Stromal cell of bone marrow (primary cell): ENCODE measurements at places on chromosomes 12 and 14.

DNA sequence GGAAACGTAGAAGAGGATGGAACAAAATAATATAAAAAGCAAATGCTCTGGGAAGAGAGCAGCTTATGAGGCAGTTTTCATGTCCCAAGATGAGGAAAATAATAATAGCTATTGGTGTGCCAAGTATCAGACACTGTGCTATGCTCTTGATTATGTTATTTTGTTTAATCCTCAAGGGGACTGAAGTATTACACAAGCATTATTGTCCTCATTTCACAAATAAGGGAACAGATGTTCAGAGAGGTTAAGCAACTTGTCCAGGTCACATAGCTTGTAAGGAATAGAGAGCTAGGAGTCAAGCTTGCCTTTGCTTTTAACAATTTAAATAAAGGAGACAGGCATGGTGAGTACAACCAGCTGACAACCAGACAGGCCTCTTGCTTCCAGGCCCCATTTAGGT is 26.9 kb upstream of the LTBP2 start:
- no peak for DNase-seq

DNA sequence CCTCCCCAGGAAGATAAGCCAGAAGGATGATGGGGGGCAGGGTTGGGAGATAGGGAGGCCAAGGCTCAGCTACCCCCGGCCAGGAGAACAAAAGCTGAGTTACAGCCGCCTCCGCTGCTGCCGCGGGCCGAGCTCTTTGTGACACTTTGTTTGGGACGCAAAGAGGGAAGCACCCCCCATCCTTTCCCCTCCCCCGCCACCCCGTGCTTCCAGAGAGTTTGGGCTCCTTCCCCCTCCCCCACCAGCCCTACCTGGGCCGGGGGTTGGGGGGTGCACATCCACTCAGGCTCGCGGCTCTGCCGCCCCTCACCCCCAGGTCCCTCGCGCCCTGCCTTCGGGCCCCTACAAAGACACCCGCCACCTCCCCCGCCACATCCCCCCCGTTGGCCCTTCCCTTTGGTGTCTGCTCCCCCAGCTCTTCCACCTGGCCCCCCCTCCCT is 799 bp downstream of the ZNF219 start:
- no peak for DNase-seq

DNA sequence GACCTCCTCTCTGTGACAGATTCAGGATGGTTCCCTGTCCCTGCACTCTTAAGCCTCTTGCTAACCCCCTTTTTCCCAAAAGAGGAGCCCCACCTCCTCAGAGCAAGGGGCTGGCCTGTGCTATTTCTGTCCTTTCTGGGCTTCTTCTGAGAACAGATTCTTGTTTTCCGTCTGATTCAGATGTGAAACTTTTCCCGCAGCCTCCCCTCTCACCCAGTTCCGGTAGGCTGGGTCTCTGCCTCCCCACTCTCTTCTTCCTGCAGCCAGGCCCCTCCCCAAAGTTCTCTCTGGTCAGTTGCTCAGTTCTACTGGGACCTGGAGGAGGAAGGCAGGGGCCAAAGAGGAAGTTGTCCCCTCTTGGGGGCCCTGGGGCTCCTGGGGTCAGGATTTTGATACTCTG is 11.8 kb downstream of the PDE1B start:
- no peak for DNase-seq

- peak; percentile 70 for DNase-seq
Measured at GRCh38 chr14:70972107-70972976, 65.1 kb downstream of the PCNX1 start.

DNA sequence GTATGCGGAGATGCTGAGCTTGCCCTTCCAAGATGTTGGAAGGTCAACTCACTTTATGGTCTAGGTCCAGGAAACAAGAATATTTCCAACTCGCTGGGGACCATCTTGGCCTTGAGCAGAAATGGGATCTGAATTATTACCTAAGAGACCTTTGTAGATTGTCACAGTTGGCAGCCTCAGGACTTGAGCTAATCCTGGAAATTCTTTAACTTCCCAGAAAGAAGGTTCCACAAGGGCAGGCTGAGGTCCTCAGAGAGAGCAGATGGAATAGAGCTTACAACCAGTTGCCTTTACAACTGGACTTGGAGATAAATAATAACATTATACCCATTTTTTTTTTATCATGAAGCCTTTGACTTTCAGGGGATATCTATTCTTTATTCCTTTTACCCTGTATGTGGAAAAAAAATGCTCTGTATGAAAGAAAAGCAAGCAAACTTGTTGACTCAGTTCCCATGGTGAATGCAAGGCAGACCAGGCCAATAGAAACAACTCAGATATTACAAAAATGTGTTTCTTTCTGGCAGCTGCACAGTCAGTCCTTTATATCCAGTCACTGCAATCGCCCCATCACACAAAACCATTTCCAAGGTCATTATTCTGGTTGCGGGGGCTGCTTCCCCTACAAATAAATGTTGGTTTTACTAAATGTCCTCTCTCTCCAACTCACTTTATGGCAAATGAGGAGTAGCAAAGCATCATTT is 401.4 kb downstream of the ZFP36L1 start:
- DNase-seq = peak; percentile 90

DNA sequence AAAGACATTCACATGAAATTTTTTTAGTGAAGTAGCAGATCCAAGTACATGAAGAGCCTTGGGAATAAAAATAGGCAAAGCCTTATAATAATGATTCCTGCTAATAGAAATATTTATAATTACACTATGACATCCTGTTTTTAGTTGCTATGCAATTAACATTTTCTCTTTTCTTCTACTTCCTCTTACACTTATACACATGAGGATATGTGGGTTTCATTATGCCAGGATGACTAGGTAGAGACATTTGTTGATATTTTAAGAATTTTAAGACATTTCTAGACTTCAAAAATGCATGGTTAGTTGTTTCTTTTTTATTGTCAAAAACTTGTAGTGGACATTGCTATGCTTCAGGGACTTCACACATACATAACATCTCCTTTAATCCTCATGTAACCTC is 326.8 kb downstream of the SYT1 start:
- DNase-seq = no peak

- DNase-seq = no peak
Measured at GRCh38 chr14:98070536-98070935, 1201.5 kb downstream of the BCL11B start.

DNA sequence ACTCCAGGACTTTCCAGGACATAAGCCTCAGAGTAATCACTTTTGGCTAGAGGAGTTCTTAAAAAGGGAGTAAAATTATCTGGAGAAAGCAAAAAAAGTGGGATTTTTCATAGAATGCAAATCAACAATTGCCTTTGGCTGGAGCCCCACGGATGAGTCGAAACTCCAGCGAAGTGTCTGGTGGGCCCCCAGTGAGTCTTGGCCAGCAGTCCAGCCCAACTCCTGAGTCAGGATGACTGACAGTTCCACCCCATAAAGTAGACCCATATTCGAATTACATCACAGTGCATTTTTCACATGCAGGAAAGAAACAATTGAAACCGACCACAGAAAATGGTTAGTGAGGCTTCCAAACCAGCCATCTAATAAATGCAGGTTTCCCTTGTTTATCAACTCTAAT is 265.7 kb downstream of the BCL11B start:
- no peak for DNase-seq

DNA sequence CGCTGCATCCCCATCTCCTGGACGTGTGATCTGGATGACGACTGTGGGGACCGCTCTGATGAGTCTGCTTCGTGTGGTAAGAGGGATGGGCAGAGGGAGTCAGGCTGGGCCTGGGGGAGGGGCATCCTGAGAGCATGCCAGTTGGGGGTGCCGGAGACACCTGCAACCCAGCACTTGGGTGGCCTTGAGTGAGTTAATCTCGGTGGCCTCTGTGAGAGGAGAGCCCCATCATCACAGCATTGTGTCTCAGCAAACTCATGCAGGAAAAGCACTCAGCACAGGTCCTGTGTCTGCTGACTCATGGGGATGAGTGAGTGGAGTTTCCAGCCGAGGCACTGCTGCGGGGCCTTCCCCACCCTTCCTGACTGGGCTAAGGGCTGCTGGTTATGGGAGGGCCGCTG is 19.6 kb upstream of the LRP1-AS start:
- DNase-seq = peak; percentile 63

GRCh38 chr12:69919495-69919894 is 94.5 kb downstream of the MYRFL start:
- no peak for DNase-seq

GRCh38 chr12:115710104-115710564 is 567.4 kb downstream of the MED13L start:
- DNase-seq = peak; percentile 83

- no peak for DNase-seq
Measured at GRCh38 chr12:104733717-104734175, 224.3 kb downstream of the SLC41A2 start.

GRCh38 chr12:24798335-24798734 is 150.6 kb downstream of the BCAT1 start:
- DNase-seq = no peak

GRCh38 chr12:46556819-46557524 is 184.4 kb upstream of the SLC38A2 start:
- DNase-seq = peak; percentile 60

GRCh38 chr12:92828565-92828964 is 100.5 kb downstream of the EEA1 start:
- DNase-seq = no peak

DNA sequence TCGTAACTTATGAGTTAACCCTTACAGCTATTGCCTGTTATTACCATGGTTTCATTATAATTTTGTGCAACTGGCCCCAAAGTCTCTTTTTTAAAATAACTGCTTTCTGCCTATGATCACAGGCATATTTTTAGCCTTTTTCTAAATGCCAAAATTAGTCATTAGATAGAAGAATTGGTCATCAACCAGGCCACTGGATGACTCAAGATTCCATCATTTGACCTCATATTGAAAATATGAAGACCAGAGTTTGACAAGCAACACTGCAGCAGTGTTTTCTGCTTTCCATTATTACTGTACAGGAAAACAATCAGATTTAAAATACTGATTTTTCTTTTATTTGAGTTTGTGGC is 54.7 kb upstream of the OTOGL start:
- peak; percentile 89 for DNase-seq

- no peak for DNase-seq
Measured at GRCh38 chr12:29159661-29160060, 10.6 kb downstream of the FAR2 start.

GRCh38 chr14:63030113-63030512 is 15.1 kb downstream of the KCNH5 start:
- no peak for DNase-seq

DNA sequence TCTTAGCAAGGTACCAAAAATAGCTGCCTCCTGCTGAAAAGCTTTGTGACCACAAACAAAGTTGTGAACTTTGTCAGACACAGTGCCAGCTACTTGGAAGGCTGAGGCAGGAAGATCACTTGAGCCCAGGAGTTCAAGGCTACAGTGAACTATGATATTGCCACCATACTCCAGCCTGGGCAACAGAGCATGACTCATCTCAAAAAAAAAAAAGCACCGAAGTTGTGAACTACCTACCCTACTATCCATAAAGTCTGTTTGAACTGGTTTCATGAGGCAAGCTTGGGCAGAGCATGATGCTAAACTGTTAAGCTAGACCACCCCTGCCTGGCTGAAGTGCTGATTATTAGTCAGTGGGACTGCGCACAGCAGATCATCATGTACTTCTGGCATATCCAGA is 75.5 kb downstream of the RAD52 start:
- peak; percentile 6 for DNase-seq

- DNase-seq = peak; percentile 21
Measured at GRCh38 chr12:105561546-105562198, 231.2 kb downstream of the C12orf75 start.

GRCh38 chr14:41609704-41610183 is 3.1 kb downstream of the LRFN5 start:
- DNase-seq = no peak

DNA sequence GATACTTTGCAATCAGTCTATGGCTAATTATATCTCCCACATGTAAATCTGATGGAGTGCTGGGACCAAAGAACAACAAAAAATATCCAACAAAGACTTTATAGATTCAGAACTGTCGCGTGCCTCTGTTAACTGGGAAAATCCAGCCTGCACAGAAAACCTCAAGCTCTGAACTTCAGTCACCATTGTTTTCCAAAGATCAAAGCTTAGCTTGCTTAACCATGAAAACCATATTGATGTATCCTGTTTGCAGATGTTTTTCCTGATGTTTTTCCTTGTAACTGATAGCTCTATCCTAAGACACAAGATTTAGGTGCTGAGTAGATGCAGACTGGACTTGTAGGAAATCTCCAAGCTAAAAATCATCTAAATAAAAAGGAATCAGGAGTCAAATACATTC is 163.7 kb downstream of the GXYLT1 start:
- no peak for DNase-seq

DNA sequence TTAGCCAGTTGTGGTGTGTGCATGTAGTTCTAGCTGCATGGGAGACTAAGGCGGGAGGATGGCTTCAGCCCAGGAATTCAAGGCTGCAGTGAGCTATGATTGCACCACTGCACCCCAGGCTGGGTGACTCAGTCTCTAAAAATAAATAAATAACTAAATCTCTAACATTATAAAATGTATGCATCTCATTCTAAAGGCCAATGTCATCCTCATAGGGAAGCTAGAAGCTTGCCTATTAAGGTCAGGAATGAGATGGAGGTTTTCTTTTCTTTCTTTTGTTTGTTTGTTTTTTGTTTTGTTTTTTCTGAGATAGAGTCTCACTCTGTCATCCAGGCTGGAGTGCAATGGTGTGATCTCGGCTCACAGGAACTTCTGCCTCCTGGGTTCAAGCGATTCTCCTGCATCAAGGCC is 48.8 kb upstream of the PAPLN start:
- peak; percentile 38 for DNase-seq

DNA sequence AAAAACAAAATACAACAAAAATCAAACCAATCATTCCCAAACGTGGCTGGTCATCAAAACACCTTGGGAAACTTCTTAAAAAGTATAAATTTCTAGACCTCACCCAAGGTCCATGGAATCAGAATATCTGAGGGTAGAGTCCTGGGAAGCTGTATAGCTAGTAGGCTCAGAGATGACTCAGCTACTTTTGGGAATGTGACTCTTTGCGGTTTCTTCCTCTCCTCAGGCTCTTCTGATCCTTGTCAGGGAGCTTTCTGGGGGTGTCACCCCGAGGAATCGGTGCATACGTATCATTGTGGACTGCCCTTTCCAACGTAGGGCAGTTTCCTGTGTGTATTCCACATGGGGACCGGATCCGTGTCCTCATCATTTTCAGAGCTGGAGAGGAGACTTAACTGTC is 14.8 kb downstream of the JDP2 start:
- DNase-seq = peak; percentile 82

- no peak for DNase-seq
Measured at GRCh38 chr14:54955143-54955542, 52.5 kb upstream of the GCH1 start.

GRCh38 chr14:26276757-26277156 is 321.1 kb downstream of the NOVA1 start:
- DNase-seq = no peak

- no peak for DNase-seq
Measured at GRCh38 chr12:12270226-12270625, 3.4 kb upstream of the LRP6 start.

DNA sequence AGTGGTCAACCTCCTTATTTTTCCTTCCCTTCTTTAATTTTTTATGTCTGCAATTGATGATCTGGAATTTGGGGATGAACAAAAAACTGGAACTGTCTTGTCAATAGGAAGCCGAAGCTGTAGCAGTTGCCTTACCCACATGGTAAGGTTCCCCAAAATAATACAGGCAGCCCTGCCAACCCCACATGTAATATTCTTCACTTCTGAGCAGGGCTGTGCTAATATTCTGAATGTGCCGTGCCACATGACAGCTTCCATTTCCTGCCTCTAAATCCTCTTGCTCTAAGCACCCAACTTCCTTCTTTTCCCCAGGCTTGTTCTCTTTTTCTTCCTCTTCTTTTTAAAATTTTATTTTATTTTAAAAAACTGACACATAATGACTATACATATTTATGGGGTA is 39.6 kb downstream of the GPATCH2L start:
- DNase-seq = no peak
